Activated T-helper 1 cell treated with anti-CD3 and anti-CD28 coated beads, Interleukin-12 subunit alpha, Interleukin-12 subunit beta, Interleukin-2, Interleukin-4 antibody, amounts not matched to agents 30 ng/mL and 10 ng/mL and 1 ng/mL, durations not matched to agents 14 hours and 24 hours and 36 hours (primary cell): ENCODE measurements at places on chromosomes 12 and 14.
A peak's percentile ranks its signal among the peaks of the same experiment; 100 is the strongest.

DNA sequence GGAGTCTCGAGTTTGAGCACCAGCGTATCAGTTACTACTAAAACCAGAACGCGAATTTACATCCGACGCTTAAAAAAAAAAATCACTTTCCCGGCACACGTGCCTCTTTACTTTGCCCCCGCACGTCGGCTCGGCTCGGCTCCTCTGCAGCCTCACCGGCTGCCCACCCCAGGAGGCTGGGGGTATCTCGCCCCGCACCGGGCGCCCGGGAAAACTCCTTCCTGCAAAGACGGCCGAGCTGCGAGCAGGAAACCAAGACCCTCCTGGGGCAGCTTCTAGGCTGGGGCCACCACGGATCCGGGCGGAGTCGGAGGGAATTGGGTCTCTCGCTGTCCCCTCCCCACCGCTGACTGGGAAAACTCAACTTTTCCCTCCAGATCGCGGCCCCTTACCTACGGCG lies 610 bp downstream of the VSIG10 start:
- H3K27me3 ChIP-seq, result peaks cover 32% of the 10 kb centered on the region
- no peak for DNase-seq
- no peak overlapping the region for H3K27ac ChIP-seq
- H3K4me3 ChIP-seq, result peak overlapping the region; percentile 95

DNA sequence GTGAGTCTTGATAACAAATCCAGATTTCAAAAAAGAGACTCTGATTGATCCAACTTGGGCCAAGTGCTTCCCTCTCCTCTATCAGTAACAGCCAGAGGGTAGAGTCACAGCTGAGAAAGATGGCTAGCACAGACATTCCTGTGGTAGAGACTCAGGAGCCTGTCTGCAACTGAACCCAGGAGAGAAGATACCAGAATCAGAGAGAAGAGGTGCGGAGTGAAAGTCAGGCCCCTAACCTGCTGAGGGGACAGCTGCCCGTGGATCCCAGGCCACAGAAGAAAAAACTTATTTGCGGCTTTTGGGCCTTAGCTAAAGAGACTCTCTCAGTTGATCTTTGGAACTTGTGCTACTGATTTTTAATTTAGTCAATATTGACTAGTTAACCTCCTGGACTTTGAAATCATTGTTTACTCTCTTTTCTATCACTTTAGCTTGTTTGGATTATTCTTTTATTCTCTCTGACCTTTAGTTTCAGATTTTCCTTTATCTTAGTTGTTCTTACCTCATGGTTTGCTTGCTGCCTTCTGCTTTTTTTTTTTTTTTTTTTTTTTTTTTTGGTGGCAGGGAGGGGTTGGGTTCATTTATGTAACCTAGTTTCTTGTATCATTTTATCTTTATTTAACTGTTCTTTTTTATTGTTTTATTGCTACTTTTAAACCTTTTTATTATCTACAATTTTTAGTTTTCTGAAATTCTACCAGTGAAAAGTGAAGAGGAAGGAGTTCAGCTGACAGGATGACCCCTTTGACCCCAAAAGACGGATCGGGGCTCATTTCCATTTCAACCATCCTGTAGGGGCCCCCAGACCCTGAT lies 154.9 kb upstream of the KRR1 start:
- no peaks in the 10 kb centered on the region for H3K36me3 ChIP-seq
- no peak overlapping the region for H3K4me3 ChIP-seq
- peaks cover 3% of the 10 kb centered on the region for H3K27me3 ChIP-seq
- H3K4me1 ChIP-seq, result no peaks in the 10 kb centered on the region
- DNase-seq, result no peak

DNA sequence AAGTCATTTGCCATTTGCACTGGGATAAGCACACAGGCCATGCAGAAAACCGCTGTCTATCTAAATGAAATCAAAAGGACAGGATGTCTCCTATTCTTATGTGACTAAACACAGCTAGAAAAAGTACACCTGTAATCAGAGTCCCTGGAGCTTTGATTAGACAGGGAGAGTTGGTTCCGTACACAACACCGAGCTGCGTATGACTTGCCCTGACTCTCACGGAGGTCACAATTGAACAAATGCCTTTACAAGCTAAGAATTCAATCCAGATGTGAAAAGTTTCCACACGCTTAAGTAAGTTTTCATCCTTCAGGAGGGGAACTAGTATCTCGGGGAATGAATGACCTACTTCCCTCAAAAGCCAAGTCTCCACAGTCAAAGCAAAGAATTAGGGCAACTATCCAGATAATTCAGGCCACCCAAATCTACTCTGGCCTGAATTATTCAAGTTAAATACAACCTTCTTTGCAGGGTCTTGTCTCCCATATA lies 67.5 kb downstream of the RTN1 start:
- no peaks in the 10 kb centered on the region for H3K4me1 ChIP-seq
- H3K27ac ChIP-seq, result no peak overlapping the region
- H3K27me3 ChIP-seq, result peaks cover 8% of the 10 kb centered on the region
- no peak for DNase-seq

GRCh38 chr12:40561395-40561966 lies 130.8 kb upstream of the CNTN1 start:
- no peak for DNase-seq
- no peaks in the 10 kb centered on the region for H3K27me3 ChIP-seq
- no peaks in the 10 kb centered on the region for H3K36me3 ChIP-seq
- H3K4me1 ChIP-seq, result no peaks in the 10 kb centered on the region

DNA sequence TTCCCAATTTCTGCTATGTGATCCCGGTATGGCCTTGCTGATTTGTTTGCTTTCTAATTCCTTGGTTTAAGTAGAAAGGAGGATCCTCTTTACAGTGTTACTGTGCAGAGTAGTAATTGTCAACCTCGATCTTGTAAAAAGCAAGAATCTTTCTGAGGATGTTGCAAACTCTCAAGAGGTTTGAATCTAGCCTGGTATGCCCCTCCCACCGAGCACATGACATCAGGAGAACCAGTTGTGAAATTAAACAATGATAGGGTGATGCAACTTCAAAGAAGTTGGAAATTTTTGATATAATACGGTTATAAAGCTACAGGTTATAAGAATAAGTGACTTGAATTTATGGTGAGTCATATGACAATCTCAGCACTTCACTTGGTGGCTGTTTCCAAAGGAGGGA lies 35.0 kb upstream of the FUT8 start:
- no peak overlapping the region for H3K27ac ChIP-seq
- peaks cover 44% of the 10 kb centered on the region for H3K4me1 ChIP-seq
- H3K4me3 ChIP-seq, result no peak overlapping the region

DNA sequence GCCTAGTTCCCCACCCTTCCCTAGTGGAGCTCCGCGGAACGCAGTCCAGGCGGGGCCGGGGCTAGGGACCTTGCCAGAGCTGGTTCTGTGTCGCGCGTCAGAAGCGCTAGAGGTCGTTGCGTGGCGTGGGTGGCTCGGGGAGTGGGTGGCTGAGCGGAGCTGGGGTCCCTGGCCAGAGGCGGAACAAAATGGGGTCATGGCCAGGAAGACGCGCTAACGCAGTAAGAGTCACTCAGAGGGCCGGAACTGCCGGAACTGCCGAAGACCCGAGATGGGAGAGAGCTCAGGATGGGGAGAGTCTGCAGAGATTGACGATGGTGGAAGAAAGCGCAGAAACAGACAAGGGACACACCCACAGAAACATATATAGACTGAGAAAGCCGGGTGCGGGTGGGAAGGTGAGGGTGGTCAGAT lies 4.8 kb downstream of the DGKA start:
- no peaks in the 10 kb centered on the region for H3K27me3 ChIP-seq
- peaks cover 84% of the 10 kb centered on the region for H3K4me1 ChIP-seq
- no peak for DNase-seq
- peak overlapping the region; percentile 95 for H3K27ac ChIP-seq
- peak overlapping the region; percentile 99 for H3K4me3 ChIP-seq

- no peak overlapping the region for H3K4me3 ChIP-seq
- peaks cover 29% of the 10 kb centered on the region for H3K36me3 ChIP-seq
- H3K4me1 ChIP-seq, result peaks cover 19% of the 10 kb centered on the region
Observed at GRCh38 chr14:65045006-65045405, 57.3 kb downstream of the MAX start.

- H3K4me3 ChIP-seq, result no peak overlapping the region
- H3K27me3 ChIP-seq, result peaks cover under 1% of the 10 kb centered on the region
- no peak overlapping the region for H3K27ac ChIP-seq
- H3K4me1 ChIP-seq, result peaks cover 18% of the 10 kb centered on the region
- H3K36me3 ChIP-seq, result no peaks in the 10 kb centered on the region
- no peak for DNase-seq
Observed at GRCh38 chr12:119374635-119375034, 40.1 kb downstream of the CCDC60 start.

DNA sequence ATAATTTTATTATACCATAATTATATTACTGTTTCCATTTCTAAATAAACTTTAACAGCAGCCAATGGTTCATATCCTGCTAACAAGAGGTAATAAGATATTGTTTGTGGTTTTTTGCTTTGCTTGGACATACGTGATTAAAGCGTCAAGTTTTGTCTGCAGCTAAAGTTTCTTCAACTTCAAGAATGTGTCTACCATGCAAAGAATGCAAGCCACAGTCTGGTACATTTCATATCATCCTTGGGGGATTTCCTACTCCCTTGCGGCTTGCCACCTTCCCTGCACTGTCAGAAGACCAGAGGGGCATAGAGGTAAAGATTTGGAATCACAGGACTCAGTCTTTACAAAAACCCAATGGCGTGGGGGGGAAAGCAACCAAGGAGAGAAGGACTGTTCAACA lies 125.2 kb downstream of the MED13L start:
- no peaks in the 10 kb centered on the region for H3K27me3 ChIP-seq
- H3K4me1 ChIP-seq, result peaks cover 43% of the 10 kb centered on the region
- no peak overlapping the region for H3K27ac ChIP-seq
- H3K4me3 ChIP-seq, result no peak overlapping the region
- H3K36me3 ChIP-seq, result no peaks in the 10 kb centered on the region

GRCh38 chr14:74018586-74019407 lies at the start of the genes BBOF1 and ENTPD5:
Gene BBOF1 (plus strand): TSS chr14:74019349. CDS start chr14:74019479, 130 bp downstream.
Gene ENTPD5 (minus strand): TSS chr14:74019288. CDS start chr14:73988102, 31,186 bp downstream.
- peak; percentile 85 for DNase-seq
- peaks cover 3% of the 10 kb centered on the region for H3K27me3 ChIP-seq
- H3K27ac ChIP-seq, result peak within 1 kb of the TSS; percentile 97
- peaks cover 17% of the 10 kb centered on the region for H3K4me1 ChIP-seq
